GM19239 (cell line): ENCODE measurements at places on chromosomes 1 and 21.

DNA sequence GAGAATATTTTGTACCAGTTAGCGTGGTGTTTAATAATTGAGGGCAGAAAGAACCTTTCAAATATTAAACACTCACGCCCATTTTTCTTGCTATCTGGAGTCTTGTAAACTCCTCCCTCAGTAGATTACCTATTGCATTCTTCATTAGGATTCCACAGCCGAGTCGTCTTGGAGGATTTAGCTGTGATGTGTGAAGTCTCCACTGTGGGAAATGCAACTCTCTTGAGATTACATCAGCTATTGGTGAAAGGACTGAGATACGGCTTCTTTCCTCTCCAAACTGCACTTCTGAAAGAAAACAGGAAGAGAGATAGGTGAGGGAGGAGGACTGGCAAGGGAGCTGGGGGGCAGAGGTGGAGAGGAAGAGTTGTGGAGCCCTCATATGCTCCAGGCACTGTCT, 36.1 kb downstream of the ACTA1 start:
- DNase-seq = no peak

DNA sequence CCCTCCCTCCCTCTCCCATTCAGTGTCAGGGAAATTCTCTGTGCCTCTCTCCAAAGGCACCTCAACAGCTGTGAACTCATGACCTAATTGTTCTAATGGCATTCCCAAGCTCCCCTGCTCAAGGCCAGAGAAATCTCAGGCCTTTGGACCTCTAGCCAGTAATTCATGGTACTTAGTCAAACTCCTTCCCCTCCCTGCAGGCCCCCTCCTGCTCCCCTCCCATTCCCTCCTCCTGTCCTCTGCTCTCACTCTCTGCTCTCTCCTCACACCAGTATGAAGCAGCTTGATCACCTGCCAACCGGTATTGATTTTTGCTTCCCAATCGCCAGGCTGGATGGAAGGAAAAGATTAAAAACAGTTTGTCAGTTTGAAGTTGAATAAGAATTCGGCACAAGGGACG, 370.5 kb upstream of the PBX1 start:
- no peak for DNase-seq

DNA sequence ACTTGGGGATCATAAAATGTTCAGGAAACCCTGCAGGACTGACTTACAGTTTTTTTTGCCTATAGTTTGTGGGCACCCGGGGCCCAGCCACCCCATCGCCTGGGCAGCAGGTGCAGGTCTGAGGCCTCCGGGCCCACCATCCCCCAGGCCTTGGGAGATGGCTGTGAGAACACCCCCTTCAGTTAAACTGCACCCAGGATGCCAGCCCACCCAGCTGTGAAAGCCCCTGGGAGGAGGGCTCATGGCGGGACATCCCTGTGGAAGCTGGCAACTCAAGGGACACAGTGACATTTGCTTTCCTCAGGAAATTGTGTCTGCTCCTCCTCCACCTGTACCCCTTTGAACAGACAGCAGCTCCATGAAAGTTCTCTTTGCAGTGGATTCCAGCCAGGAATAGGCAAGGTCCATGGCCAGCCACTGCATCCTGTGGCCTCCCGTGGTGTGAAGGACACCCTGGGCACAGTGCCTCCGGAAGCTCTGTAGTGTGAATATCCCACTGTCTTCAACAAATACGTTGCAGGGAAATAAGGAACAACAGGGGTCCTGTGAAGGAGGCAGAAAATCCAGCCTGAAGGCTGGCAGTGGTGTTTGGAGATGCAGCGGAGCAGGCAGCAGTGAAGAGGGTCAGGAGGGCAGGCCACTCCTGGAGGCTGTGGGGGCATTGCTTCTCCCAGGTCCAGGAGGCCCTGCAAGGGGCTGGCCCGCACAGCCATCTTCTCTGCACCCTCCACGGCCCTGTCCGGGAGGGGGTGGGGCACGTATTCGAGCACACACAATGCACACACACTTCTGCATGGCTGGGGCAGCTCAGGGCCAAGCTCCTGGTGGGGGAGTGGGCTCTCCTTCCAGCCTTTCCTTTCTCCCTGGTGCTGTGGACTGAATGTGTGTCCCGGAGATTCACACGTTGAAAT, 2.1 kb upstream of the OBSCN start:
- no peak for DNase-seq

DNA sequence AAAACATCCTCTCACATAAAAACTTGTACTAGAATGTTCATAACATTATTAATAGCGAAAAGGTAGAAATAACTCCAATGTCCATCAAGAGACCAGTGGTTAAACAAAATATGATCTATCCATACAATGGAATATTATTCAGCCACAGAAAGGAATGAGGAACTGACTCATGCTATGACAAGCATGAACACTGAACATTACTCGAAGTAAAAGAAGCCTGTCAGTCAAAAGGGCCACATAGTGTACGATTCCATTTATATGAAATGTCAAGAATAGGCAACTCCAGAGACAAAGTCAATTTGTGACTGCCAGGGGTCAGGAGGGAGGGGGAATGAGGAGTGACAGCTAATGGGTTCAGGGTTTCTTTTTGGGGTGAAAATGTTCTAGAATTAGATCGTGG, 2.3 kb downstream of the VPS26C start:
- no peak for DNase-seq

- no peak for DNase-seq
Measured at GRCh38 chr21:37751268-37751975, 164.8 kb downstream of the KCNJ6 start.

GRCh38 chr1:173414539-173415226, 62.5 kb upstream of the PRDX6 start:
- no peak for DNase-seq

GRCh38 chr1:176559878-176560277, 96.9 kb downstream of the PAPPA2 start:
- DNase-seq = peak; percentile 26

GRCh38 chr1:28865997-28866650, 48.2 kb upstream of the EPB41 start:
- DNase-seq = no peak

- peak; percentile 69 for DNase-seq
Measured at GRCh38 chr1:160795951-160796383, at the start of gene LY9. TSS of gene LY9 (plus strand) at chr1:160796174. CDS start at chr1:160796188, 14 bp downstream.

DNA sequence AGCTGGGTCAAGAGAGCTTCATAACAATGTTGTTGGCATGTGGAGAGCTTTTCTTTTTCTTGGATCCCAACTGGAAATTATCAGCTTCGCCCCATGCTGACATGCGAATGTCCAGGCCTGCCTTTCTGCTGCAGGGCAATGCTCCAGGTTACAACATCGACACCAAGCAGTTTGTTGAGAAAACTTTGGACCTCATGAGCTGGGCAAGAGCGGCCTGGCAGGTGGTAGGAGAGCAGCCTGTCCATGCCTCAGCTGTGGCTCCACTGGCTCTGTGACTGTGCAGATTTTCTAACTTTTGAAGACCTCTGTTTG, 41.4 kb downstream of the MTARC1 start:
- no peak for DNase-seq

DNA sequence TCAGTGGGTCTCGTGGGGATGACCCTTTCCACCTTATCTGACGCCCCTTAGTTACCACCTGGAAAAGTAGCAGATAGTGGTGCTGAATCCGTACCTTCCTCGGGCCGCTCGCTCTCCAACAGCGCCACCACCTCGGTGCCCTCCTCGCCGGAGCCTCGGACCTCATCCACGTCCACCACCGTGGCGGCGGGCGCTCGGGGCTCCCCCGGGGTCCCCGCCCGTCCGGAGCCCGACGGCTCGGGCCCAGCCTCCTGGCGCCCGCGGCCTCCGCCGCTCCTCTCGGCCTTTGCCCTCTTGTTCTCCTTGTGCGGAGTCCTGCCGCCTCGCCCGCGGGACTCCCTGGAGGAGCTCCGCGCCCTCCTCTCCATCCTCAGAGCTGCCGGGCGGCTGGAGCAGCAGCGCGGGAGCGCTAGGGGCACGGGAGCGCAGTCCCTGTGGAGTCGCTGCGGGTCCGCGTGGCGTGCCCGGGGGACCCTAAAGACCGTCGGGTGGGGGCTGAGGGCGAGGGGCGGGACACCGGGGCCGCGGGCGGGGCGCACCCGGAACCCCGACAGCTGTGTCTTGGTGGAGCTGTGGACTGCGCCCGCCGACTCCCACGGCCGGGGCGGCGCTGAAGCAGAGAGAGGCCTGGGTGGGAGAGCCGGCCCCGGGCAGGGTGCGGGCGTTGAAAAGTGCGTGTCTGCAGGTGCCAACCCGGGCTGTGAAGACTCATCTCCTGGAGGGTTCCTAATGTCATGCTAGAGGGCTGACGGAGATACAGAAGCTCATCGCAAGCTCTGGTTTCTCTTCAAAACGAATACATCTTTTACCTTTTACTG, at the start of gene NPHS2:
Gene NPHS2 (minus strand): TSS at position 452 of the 818 bp plus-strand sequence. CDS start 84 bp downstream, at position 368.
- DNase-seq = no peak

DNA sequence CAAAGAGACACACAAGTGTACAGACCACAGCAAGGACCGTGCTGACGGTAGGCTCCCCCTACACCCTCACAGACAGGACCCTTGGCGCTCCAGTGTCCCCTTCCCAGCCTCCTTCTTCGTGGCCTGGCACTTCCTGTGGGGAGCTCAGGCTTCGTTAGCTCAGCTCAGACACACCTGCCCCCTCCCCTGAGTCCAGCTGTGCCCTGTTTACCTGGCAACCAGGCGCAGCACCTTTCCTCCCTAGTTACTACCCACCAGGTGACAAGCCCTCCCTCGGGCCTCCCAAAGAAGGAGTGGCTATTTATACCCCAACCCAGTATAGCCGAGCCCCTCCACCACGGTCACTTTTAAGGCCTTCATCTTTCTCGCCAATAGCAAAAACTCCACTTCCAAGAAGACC, 4.7 kb downstream of the CELF3 start:
- DNase-seq = no peak

DNA sequence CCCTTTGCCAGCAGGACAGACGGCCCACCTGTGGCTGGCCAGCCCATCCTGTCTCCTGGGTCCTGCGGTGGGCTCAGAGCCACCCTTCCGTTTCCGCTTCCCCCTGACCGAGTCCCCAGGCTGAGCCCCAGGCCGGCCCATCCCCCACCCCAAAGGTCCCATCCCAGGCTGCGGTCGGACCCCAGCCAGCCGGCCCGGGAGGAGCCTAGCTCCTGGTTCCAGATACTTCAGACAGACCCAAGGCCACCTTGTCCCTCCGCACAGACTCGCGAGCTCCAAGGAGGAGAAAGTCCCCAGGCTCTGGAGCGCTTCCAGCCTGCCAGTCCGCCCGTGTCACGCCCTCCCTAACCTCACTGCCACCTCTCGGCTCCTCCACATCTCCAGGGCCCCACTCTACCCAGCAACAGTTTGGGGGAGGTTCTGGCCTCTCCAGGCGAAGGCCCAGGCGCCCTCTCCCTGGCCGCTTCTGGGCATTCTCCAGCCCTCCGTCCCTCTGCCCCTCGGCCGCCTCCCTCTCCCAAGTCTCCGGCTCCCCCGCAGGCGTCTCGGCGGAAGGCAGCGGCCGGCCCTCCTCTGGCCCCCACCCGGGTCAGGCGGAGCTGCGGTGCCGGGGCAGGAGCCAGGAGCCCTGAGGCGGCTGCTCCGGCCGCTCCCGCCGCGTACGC, 835 bp downstream of the LRRN2 start:
- DNase-seq = no peak

- no peak for DNase-seq
Measured at GRCh38 chr1:200399860-200400259, 10.0 kb downstream of the ZNF281 start.

GRCh38 chr1:99003581-99004253, 944 bp downstream of the PLPPR5 start:
- no peak for DNase-seq

DNA sequence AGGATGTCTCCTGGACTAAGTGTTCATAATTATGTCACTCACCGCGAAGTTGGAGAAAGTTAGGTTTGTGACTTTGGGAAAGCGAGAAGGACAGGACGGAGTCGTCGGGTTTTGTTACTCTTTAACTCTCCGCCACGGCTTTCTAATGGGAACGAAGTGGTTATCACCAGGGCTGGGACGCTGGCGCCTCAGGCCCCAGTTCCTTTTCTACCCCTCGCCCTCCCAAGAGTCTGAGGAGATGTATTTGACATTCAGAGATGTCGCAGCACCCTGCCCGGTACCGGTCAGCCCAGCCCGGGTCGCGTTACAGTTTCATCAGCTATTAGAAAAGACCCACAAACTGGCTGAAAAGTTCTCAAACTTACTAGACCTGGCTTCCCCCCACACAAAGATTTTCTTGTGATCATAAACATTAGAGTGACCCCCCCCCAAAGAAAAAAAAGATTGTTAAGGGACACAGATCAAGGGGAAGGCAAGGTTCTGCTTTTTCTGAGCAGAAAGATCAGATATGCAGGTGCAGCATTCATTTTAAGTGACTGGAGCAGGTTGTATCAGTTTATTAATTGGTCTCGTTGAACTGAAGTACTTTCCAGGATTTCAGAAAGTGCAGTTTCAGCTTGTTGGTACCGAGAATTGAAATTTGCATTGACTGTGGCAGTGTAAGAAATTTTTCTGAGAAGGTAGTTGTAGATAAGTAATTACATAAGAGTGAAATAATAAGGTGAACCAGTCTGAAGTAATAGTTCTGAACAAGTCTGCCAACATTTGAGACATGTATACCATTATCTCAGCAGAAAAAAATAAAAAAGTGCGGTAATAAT, 859 bp upstream of the ZBTB18 start:
- DNase-seq = no peak

GRCh38 chr1:171611306-171611705, 10.7 kb upstream of the MYOCOS start:
- DNase-seq = no peak

DNA sequence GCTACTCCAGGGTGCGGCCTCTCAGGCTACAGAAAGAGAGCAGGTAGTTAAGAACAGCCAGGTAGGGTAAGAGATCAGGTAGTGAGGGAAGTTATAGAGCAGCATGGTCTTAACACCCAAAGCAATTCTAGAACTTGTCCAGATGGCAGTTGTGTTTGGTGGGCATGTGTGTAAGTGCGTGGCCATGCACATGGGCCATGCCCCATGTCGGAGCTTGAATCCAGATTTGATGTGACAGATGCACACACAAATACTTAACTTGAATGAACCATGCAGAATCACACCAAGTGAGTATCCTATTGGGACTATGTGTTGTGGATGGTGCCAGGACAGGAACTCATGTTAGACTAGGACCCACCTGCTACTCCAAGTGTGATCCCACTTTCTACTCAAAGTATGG, 145.7 kb upstream of the HMGB4 start:
- no peak for DNase-seq

- DNase-seq = no peak
Measured at GRCh38 chr1:15843826-15844572, 3.5 kb upstream of the SPEN start.

GRCh38 chr1:5333291-5333690, 658.9 kb downstream of the NPHP4 start:
- no peak for DNase-seq

- DNase-seq = no peak
Measured at GRCh38 chr1:166929911-166930310, 45.4 kb downstream of the ILDR2 start.

- DNase-seq = peak; percentile 19
Measured at GRCh38 chr1:246930830-246931548, 759 bp downstream of the AHCTF1 start.

DNA sequence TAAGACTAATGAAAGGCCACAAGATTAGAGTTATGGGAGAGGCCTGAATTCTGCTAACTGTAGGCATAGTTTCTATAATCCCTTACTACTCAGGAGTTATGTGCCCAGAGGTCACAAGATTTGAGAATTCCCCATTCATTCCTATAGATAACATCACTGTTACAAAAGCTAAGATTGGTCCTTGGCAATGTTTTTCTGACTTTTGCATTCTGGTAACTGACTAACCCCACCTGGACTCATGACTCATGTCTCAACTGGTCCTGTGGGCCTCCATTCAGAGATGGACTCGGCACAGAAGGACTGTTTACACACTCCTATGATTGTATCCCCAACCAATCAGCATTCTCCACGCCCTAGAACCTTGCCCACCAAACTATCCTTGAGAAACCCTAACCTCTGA, 249.0 kb upstream of the ZP4 start:
- DNase-seq = no peak

- no peak for DNase-seq
Measured at GRCh38 chr1:168676029-168676812, 52.8 kb downstream of the DPT start.

GRCh38 chr1:178345807-178346206, 151.0 kb downstream of the CLEC20A start:
- no peak for DNase-seq
